ENCODE measurements at places on chromosomes 3 and 15. TPM values are rescaled to one million over a fixed set of nuclear protein-coding genes. Genes with fewer than 3 reads are reported as not detected.

DNA sequence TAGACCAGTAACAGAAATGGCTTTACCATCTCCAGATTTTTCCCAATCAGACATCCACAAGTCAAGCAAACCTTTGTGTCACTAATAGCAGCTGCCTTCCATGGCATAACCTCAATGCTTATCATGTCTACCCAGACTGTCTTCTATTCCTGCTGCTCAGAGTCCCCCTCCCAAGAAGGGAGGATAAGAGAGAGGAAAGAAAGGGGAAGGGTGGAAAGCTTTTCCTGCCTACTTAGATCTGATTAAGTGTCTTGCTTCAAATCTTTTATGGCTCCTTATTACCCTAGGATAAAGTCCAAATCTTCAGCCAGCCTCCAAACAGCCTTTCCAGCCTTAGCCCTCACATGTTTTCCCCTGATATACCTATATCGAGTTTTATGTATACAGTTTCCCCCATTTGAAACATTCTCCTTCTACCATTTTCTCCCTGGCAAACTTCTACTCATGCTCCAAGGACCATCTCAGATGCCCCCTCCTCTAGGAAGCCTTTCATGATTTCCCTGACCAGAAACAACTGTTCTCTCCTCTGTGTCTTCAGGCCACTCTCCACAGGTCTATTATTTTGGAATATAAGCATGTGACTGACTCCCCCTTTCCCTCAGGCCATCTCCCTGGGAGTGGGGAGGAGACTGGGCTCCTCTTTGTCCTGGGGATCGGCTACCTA, 7.9 kb upstream of the SSUH2 start:
- no peak for DNase-seq

DNA sequence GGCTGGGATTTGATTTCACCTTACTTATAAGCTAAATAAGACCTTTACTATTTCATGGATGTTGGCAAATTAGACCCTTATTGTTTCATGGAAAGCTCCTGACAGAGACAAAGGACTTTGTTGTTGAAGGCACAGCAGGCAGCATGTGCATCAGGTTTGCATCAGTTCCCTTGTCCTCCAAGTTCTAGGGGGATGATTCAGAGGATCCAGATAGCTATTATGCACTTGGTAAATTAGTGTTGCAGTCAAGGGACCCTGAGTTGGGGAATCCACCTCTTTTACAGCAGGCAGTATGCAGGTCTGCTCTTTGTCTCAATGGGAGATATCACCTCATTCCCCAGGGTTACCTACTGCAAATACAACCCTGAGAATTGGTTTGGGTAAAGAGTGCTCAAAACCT, 131.4 kb upstream of the IGSF10 start:
- DNase-seq, result no peak

- no peak for DNase-seq
Observed at GRCh38 chr3:157199841-157200240, 39.9 kb upstream of the CCNL1 start.

TEX55 gene
- not detected for total RNA-seq

- DNase-seq, result no peak
Observed at GRCh38 chr15:93071469-93071936, 17.5 kb downstream of the RGMA start.

DNA sequence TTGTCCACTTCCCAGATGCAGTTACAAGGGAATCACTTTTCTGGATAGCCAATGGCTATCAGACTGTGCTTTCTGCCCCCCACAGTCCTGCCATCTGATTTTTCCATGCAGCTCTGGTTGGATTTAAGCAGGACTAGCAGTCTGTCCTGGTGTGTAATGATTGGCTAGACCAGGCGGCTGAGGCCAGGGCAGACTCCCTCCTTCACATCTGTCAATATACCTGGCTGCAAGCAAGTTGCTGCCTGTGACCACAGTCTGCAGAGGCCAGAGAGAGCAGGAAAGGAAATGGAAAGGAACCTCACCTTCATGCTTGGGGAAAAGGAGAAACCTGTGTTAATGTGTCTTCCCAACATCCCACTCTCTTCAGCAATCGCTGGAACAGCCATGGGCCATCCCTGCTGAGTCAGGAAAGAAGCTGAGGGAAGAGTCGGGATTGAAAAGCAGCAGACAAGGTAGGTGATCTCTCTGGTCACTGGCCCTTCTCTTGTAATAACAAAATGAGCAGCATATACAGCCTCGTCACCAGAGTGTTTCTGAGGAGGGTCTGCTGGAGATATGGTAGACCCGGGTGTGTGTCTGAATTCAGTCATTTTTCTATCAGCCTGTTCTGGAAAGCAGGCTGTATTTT, 126.7 kb upstream of the PHLDB2 start:
- no peak for DNase-seq

DNA sequence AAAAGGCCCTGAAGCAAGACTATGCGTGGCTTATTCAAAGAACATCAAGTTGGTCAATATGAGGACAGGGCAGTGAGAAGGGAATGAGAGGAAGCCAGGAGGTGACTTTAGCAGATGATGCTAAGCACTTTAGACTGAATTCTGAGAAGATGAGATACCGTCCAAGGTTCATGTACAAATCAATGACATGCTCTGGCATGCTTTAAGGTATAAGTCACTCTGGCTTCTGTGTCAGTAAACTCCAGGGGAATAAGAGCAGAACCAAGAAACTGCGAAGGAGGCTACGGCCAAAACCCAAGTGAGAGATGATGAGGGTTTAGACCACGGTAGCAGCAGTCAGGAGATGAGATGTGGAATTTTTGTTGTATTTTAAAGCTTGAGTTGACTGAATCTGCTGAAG, 8.9 kb upstream of the CCDC50 start:
- DNase-seq, result no peak

C3orf18 gene
- 14.6 TPM for total RNA-seq

MGLL gene
- total RNA-seq, result 1.5 TPM

C3orf85 gene
- total RNA-seq, result not detected

- no peak for DNase-seq
Observed at GRCh38 chr3:107966276-107966675, 124.6 kb downstream of the CD47 start.

TUSC7 gene
- total RNA-seq, result not detected

GRCh38 chr3:99549957-99550603, 88.3 kb upstream of the COL8A1 start:
- DNase-seq, result no peak

DNA sequence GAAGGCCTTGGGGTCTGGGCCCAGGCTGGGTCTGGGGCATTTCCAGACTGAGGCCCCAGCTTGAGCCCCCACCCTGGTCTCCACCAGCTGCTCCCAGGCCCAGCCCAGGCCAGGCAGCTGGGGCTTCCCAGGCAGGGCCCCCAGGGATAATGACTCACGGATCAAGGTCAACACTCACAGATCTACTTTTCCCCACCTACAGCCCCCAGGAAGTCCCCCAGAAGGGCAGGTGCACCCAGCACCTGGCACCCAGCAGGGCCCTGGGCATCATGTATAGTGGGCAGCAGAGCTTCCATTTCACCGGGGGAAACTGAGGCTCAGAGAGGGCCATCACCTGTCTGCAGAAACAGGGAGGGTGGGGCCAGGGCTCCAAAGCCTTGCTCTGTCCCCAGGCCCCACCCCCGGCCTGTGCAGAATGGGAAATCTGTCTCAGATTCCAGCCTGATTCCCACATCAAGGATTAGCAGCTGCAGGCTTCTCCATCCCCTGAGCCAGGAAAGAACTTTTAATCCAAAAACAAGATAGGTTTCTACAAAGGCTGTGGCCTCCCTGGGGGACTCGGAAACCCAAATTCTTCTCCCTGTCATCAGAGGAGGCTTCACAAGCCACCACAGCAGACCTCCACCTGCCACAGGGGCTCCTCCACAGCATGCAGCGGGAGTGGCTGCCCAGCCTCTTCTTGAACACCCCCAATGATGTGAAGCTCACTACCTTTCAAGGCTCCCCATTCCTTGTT, 49.8 kb downstream of the IQSEC1 start:
- DNase-seq, result no peak

DNA sequence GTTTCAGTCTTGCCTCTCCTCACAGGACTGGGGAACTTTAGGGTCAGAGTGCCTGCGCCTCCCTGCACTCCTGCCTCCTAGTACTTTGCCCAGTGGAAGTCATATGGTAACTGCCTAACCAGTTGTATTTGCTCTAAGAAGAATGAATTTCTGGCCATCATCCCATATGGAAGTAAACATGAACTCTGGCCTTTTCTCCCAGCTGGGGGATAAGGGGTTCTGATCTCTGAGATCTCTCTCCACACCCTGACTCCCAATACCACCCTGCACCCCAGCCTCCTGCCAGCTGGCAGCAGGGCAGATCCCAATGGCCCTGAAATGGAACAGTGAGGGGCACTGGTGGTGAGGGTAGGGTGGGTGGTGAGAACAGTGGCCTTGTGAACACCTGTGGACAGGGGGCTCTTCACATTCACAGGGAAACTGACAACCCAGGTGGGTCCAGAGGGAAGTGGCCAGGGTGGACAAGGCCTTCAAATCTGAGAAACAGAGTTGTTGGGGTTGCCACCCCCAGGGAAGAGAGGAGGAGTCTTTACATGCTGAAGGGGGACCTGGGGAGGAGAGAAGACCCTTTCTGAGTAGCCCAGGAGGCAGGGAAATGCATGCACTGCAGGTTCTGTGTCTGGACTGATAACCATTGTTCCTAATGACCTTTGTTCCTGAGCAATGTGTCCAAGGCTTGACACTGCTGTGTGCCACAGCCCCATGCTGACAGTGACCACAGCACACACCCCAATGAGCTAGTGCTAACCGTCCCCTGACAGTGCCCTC, 36.9 kb downstream of the RHCG start:
- no peak for DNase-seq

DNA sequence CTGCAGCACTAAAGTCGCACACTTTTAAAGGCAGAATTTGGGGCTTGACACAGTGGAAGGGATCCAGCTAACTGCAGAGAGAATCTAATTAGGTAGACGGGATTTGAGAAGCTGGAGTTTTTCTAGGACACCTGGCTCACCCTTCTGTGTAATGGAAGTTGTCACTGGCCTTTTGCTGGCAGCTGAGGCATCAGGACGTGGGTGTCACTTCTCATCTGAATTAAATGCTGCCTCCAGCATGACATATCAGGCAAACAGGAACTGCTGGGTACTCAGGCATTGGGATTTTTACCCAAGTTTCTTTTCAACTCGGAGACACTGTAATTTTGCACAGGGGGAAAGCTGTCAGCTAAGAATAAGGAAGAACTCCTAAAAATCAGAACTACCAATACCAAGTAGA, 861.9 kb upstream of the ARPP21 start:
- DNase-seq, result no peak

- no peak for DNase-seq
Observed at GRCh38 chr3:154540950-154541604, 111.1 kb upstream of the GPR149 start.

APBA2 gene
- 0.93 TPM for total RNA-seq
